ENCODE measurements at places on chromosomes 6 and 20.

DNA sequence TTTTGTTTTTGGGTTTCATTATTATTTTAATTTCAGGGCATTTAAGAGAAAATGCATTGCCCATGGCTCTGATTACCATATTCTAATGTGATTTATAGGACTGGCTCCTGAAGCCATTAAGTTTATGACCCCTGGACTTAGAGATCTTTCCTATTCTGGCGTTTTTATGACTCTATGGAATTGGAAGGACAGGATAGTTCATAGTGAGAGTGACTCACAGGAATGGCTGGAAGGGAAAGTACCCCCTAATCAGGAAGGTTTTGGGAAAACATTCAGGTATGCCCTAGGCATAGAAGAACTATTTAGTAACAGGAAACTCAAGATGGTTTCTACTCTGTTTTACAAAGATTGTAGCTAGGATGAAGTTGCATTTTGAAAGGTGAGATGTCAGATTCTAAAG is 108.6 kb upstream of the SLC2A12 start:
- no peak for DNase-seq

DNA sequence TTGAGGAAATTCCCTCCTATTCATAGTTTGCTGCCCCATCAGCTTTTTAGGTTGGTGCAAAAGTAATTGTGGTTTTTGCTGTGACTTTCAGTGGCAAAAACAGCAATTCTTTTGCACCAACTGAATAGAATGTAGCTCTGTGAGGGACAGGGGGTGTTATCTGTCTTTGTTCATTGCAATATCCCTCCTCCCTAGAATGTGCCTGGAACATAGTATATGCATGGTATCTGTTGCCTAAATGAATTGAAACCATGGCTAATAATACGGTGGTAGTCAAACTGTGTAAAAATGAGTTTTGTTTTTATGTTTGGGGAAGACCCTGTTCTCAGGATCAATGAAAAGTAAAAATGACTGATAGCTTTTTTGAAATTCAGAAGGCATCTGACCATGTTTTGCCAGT is 45.1 kb downstream of the SCAND1 start:
- DNase-seq = no peak

GRCh38 chr6:136173519-136174507 is 76.3 kb downstream of the MTFR2 start:
- DNase-seq = no peak

DNA sequence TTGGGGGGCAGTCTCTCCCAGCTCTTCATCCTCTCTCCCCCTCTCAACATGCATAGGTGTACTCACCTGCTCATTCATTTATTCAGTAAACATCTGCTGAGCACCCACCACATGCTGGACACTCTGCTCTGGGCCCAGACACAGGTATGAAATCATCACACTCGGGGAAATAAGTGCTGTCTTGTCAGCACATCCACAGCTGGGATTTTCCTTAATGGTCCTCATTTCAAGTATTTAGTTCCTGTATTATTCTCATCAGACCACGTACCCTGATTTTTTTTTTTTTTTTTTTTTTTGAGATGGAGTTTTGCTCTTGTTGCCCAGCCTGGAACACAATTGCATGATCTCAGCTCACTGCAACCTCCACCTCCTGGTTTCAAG is 19.4 kb downstream of the RAB5IF start:
- DNase-seq = no peak
